ENCODE measurements at places on chromosomes 7 and 10. TPM values are rescaled to one million over a fixed set of nuclear protein-coding genes. Genes with fewer than 3 reads are reported as not detected.

WNT2 gene
- 14.8 TPM for total RNA-seq

C10orf71 gene
- total RNA-seq, result 10.8 TPM

CYP26C1 gene
- total RNA-seq, result 0.09 TPM

RELN gene
- 9.3 TPM for total RNA-seq

CWF19L1 gene
- 23.9 TPM for total RNA-seq

TEX47 gene
- not detected for total RNA-seq

RARRES2 gene
- 43.4 TPM for total RNA-seq

SLC26A3 gene
- total RNA-seq, result not detected
